ENCODE measurements at places on chromosomes 7 and 10.
A peak's percentile ranks its signal among the peaks of the same experiment; 100 is the strongest.

DNA sequence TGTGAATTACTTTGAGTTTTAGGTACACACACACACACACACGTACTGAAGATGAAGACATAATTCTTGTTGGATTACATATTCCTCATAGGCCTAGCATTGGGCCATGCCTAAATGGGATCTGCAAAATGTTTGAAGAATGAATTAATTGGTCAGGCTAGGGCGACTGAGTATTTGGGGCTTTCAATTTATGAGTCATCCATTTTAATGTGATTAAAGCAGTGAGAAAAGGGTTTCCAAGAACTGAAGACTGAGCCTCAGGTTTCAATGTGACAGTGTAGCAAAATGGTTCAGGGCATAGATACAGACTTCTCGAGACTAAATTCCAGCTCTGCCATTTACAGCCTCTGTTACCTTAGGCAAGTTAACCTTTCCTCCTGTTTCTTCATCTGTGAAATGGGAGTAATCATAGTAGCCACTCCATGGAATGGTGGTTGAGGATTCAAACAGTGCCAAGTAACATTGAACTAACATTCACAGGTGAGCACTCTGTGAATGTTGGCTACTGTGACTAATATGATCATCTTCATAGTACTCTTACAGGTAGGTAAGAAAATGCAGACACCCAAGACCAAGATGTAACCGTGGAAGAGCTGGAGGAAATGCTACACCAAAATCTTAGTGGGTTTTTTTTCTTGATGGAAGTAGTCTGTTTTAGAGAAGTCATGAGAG, 7.6 kb downstream of the BPGM start:
- no peak for DNase-seq

- no peak for DNase-seq
Observed at GRCh38 chr10:31949266-31949665, 20.6 kb upstream of the ARHGAP12 start.

DNA sequence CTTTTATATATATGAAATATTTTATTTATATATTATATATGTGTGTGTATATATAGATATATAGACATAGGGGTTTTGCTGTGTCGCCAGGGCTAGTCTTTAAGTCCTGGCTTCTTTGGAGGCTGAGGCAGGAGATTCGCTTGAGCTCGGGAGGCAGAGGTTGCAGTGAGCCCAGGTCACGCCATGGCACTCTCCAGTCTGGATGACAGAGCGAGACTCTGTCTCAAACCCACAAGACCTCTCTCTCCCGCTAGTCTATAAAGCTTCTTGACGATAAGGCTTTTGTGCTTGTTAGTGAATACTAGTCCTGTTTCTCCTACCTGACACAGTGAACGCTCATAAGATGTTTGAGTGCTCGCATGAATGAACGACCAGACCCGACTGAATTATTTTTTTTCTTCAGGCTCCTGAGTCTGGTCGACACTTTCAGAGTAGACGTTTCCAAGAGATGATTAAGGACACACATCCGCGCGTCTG, 577 bp upstream of the DDX21 start:
- peak; percentile 1 for DNase-seq

DNA sequence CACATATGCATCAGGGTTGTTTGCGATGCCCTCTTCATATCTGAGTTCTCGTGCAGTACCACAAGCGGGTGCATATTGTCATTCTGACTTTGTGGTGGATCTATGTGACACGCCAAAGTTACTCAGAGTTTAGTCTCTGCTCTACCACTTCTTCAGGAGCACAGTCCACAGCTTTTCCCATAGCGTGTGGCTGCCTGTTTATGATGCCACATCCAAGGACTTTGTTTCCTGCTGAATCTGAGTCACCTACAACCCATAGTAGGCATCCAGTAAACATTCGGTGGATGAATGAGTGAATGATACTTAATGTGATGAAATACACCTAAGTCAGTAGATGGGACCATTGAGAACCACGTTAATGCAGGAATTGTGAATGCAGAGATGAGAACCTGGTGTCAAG, 15.0 kb downstream of the ADRA2A start:
- DNase-seq = no peak

- no peak for DNase-seq
Observed at GRCh38 chr10:71916827-71917226, 47.4 kb upstream of the CHST3 start.

DNA sequence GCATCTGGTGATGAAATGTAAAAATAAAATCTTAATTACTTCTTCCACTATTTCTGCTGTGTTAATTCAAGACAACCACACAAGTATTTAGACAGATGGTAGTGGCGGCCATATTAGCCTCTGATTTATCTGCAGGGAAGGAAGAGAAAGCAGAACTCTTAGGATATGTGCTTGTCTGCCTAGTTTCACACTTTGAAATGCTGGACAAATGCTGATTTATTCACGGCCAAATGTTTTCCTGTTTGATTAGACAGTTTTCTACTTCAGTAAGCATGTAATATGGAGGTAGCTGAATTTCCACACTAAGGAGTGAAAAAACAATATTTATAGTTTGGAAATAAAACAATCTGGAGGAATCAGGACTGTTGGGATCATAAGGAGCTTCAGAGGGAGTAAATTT, 158.1 kb downstream of the AGMO start:
- no peak for DNase-seq

DNA sequence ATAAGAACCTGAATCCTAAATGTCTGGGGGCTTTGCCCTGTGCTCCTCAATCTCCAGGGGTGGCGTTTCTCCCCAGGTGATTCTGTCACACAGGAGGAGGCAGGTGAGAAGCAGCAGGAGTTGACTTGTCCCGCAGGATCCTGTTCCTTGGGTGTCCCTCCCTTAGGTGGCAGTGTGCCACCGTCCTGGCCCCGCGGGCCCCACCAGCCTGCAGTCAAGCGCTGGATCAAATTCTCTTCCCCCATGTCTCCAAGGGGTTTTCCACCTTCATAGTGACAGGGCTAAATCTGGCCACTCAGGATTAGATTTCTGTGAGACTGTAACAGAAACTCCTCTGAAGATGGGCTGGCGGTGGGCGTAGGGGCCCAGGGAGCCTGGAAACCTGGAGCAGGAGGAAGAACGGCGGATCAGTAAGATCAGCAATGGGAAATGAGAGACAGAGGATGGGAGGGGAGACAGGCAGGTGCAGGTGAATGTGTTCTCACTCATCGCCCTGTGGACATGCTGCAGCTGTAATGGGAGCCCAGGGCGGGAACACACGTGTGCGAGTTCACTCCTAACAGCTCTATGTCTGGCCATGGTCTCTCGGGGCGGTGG, 329.2 kb upstream of the COBL start:
- DNase-seq = no peak

DNA sequence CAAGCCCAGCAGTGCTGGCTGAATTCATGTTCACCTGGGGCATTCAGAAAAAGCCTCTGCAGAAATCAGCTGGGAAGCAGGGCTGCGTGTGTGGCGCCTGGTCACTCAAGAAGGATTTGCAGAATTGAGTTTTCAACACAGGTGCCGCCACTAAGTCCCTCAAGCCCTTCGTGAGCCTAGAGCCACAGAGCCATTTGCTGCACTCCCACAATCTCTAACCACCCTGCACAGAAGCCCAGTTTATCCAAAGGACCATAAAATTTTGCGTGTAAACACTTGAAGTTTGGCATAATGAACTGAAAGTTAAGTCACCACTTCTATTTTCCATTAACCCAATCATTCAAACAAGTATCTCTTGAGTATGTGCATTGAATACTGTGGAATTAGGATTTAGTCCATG, 136.2 kb downstream of the DIP2C start:
- no peak for DNase-seq

DNA sequence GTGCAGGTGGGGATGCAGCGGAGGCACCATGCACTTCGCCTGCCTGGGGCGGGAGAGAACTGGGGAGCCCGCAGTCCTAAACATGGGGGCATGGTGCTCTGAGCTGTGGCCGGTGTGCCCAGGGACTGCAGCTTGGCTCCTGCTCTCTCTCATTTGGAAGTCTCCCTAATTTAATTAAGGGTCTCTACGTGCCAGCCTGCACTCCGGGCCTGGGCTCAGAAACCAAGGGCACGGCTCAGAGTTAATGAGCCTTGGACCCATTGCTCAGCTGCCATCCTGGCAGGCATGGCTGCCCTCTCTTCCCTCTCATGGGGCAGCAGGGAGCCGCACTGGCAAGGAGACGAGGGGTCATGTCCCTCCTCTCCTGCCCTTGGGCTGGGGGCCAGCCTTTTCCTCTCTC, 115.6 kb downstream of the CDH23 start:
- DNase-seq = no peak

DNA sequence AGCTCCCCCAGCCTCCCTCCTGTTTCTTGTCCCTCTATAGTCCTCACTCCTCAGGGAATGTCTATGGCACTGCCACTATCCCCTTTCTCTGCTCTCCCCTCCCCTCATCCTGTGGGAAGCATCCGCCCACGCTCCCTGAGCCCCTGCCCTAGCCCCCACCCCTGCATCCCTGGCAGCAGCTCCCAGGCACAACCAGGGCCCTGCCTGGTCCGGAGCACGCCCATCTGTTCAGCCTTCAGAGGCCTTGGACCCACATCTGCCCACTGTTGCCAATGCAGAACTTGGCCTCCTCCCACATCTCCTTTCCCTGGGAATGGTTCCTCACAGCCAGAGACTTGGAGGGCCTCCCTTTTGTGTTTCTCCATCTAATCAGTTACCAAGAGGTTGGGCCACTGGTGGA, 20.4 kb upstream of the TBRG4 start:
- DNase-seq = no peak

DNA sequence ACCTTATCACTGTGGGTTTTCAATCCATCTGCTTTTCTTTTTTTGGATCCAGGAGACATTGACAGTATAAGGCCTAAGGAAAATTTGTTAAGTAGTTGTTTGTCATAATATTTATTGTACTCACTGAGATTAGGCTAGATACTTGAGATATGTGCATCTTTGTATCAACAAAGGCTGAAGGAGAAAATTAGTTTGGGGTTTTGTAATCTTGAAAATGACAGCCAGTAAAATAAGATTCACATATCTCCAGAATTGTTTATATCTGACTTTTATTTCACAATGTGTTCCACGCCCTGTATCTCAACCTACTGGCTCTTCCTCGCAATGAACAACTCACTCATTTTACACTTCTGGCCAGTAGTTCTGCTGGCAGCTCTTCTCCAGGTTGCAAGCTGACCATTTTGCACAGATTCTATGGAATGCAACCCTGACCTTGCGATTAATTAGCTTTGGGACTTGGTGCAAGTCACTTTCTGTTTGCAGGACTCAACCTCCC, 132.7 kb downstream of the GATA3 start:
- no peak for DNase-seq

GRCh38 chr7:106779877-106780276, 85.2 kb upstream of the PIK3CG start:
- DNase-seq = no peak

DNA sequence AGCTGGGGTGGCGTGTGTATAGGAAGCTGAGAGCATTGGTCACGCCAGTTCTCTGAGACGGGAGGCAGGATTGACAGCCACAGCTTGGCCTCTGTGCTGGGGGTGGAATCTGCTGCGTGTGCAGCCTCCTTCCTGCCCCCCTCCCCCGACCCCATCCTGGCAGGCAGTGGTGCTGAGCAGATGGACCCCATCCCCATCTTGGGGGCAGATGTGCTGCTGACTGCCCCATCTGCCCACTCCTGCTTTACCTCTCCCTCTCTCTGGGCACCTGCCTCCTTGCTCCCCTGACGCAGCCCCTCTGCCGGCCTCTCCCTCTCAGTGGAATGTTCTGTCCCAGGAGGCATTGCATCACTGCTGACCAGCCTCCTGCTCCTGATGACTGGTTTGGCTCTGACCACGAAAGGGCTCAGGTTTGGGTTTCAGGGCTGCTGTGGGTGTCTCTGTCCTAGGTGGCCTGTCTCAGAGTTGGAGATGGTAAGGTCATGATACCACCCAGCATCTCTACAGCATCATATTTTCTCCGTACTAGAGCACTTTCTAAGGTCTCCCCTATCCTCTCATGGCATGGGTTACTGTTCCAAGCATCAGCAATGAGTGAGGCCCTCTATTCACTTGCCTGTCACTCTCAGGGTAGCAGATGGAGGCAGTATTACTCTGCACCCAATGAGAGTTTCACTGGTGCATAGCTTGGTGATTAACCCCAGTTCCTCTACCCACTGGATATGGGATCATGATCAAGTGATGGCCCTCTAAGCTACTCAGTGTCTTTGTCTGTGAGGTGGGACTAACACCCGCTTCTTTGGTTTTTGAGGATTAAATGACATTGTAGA, 81.9 kb downstream of the RBM20 start:
- no peak for DNase-seq

- DNase-seq = no peak
Observed at GRCh38 chr7:417973-418601, 101.6 kb downstream of the PDGFA start.

GRCh38 chr10:31615129-31615528, 296.1 kb downstream of the ZEB1 start:
- no peak for DNase-seq

DNA sequence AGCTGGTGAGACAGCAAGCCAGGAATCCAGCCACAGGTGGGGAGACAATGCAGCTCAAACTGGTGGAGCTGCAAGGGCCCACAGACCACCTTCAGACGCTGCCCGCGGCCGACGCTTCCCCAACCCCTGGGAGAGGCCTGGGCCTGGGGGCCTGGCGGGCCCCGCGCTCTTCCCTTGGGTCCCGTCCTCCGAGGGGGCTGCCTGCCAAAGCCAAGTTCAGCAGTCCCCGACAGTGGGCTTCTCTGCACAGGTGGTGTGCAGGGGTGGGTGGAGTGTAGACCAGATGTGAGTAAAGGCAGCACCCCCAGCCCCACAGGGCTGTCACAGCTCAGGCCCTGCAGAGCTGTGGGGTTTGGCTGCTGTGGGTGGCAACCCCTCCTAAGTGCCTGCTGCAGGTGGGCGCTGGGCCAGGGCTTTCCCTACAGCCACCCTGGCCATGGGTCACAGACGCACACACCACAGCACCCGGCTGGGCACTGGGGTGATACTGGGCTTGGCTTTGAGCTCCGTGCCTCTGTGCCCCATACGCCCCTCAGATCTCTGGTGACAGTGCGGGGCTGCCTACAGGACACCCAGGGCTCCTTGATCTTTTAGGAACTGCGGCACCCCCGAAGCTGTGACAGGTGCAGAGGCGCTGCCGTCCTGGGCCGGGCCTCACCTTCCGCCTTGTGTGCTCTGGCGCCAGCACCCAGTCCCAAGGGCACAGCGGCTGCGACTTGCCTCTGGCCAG, 20.5 kb downstream of the BNIP3 start:
- no peak for DNase-seq

DNA sequence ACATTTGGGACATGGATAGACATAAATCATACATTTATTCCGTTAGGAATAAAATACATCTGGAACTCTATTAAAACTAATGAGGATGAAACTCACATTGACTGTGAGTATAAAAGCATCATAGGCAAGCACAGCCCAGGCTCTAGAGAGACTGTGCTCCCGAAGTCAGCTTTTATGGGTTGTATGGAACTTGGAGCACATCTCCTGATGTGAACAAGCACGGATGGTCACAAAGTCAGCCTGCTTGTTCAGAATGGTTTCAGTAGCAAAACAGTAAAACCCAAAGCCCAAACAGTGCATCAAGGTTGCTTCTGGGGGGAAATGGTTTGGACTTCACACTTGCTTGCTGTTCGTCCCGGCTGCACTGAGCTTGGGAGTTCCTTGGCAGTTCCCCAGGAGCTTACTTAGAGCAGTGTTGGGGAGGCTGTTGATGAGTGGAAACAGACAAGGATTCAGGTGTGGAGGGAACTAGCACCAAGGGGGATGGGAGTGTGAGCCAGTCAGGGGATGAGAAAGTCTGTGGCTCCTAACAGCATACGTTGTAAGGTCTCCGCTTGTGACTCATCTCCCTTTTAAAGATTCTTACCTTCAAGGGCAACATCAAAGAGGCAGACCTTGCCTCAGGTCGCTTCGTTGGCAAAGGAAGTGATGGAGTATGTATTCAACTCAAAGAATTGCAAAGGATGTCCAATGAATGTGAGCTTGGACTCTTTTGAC, 19.7 kb upstream of the ITGA8 start:
- DNase-seq = no peak
